Camera-type eye (tissue), 1 donor: ENCODE measurements at places on chromosomes 7 and 10. TPM values are rescaled to one million over a fixed set of nuclear protein-coding genes. Genes with fewer than 3 reads are reported as not detected.

ENO4 gene
- total RNA-seq: 1.4 TPM

TRPV5 gene
- total RNA-seq: 0.16 TPM

TMEM176B gene
- 30.5 TPM for total RNA-seq

GATA3 gene
- 1.6 TPM for total RNA-seq

EPC1 gene
- 148 TPM for total RNA-seq

LIPM gene
- not detected for total RNA-seq

RNF32 gene
- 10.7 TPM for total RNA-seq

PRLHR gene
- not detected for total RNA-seq

NACAD gene
- 8.9 TPM for total RNA-seq

PRXL2A gene
- total RNA-seq: 77.0 TPM

ZNF804B gene
- 6.3 TPM for total RNA-seq

CAV2 gene
- total RNA-seq: 38.8 TPM

ABCB4 gene
- total RNA-seq: 4.6 TPM

WNT8B gene
- total RNA-seq: 0.16 TPM

SLC18A3 gene
- total RNA-seq: 1.3 TPM

TSPAN13 gene
- total RNA-seq: 26.9 TPM

WEE2 gene
- total RNA-seq: 0.27 TPM

TACC2 gene
- 44.5 TPM for total RNA-seq

GARIN1A gene
- total RNA-seq: 0.49 TPM

ZP3 gene
- 0.82 TPM for total RNA-seq

TBXAS1 gene
- 5.9 TPM for total RNA-seq
